Activated CD4-positive, alpha-beta T cell treated with anti-CD3 and anti-CD28 coated beads, Interleukin-2, Interleukin-6, amounts not matched to agents 100 ng/mL and 50 ng/mL, durations not matched to agents 16 hours and 8 hours (primary cell): ENCODE measurements at places on chromosomes 2 and 18.

- DNase-seq = no peak
Observed at GRCh38 chr2:65639156-65639864, 206.9 kb upstream of the SPRED2 start.

GRCh38 chr2:17388798-17389197 is 129.4 kb downstream of the RAD51AP2 start:
- DNase-seq = no peak

GRCh38 chr2:1782514-1782913 is 38.2 kb upstream of the PXDN start:
- no peak for DNase-seq

- no peak for DNase-seq
Observed at GRCh38 chr2:228575897-228576296, 394.4 kb upstream of the SPHKAP start.

DNA sequence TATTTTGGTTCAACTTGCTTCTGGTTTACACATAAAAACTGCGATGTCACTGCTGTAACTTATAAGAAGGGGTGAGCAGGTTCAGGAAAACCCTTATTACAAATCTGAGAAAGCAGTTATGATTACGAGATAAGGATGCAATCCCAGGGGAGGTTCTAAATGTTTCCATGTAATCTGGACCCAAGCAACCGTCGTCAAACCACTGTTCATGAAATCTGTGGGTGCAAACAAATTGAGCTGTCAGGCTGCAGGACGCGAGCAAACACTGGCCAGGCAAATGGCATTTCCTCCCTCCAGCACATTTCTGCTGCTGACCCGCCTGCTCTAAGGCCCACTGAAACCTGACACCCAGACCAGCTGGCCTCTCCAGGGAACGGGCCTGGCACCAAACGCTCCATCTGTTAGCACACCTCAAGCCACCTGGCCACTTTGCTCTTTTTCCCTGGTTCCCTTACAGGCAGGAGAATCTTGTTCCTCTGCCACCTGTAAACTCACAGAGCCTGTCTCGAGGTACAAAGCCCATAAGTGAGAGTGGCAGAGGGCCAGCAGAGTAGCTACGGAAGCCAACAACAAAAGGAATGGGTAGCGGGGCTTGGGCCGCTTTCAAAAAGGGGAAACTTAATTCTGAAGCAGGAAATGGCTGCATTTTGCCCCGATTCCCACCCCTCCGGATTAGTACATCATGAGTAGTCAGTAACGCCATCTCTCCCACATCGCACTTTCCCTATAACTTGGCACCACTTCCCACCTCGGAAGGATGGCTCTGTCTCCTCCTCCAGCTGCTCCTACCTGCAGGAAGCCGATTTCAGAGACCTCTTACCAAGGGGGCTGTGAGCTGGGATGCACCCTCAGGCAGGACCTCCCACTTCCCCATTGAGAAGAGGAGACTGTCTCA is 26.5 kb downstream of the CRACDL start:
- DNase-seq = peak; percentile 20

- DNase-seq = no peak
Observed at GRCh38 chr2:135227386-135227785, 175.3 kb downstream of the RAB3GAP1 start.

DNA sequence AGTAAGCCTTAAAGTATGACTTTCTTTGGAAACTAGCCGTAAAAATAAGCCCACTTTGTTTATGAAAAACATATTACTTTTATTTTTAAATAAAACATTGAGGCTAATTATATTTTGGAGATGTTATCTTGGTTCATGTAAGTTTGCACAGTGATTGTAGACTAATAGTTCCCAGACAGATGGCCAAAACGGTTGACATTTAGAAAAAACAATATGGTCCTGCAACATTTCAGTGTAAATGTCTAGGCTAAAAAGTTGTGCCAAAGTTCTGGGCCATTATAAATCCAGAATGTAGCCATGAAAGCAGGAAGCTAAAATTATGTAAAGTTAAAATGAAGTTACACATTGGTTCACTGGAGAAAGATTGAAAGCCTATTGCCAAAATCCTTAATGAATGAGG is 43.6 kb downstream of the SLC5A7 start:
- no peak for DNase-seq

DNA sequence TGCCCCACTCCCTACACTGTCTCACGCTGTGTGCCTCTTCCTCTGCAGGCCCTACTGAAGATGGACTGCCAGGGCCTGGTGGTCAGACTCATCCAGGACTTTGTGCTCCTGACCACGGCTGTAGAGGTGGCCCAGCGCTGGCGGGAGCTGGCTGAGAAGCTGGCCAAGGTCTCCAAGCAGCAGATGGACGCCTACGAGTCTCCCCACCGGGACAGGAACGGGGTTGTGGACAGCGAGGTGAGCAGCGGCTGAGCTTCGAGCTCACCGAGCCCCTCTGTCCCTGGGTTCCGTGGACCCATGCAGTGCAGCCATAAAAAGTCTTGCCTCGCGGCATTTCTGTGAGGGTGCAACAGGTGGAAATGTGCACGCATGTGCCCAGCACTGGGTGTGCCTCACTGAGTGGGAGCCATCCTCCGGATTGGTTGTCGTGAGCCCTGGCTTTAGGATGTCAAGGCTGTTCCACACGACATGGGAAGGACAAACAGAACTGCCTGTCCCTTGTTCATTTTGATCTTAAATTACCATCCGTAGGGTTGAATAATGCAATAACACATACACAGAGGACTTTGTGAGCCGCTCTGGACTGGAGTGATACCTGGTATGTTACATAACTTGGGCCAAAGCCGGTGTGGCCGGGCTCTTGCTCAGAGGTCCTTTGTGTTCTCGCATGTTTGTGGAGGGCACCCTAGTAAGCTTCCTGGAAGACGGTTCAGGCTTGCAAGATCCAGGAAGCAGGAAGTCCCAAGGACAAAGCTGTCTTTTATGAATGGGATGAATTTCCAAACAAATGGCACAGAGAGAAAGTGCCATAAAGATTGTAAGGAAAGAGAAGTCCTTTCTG is 100.9 kb downstream of the SH3BP4 start:
- no peak for DNase-seq

DNA sequence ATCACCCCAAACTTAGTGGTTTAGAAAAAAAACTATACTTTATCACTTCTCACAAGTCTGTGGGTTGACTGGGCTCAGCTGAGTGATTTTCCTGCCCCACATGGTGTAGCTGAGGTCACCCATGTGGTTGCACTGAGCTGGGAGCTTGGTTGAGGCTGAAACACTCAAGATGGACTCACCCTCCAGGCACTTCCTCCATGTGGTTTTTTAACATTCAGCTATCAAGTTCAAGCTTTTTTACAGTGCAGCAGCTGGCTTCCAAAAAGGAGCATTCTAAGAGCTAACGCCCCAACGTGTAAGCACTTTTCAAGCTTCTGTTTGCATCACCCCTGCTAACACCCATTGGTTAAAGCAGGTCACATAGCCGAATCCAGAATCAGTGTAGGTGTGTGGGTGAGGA is 105.9 kb upstream of the CREB1 start:
- DNase-seq = peak; percentile 66

- no peak for DNase-seq
Observed at GRCh38 chr18:12552879-12553242, 105.0 kb downstream of the SPIRE1 start.

DNA sequence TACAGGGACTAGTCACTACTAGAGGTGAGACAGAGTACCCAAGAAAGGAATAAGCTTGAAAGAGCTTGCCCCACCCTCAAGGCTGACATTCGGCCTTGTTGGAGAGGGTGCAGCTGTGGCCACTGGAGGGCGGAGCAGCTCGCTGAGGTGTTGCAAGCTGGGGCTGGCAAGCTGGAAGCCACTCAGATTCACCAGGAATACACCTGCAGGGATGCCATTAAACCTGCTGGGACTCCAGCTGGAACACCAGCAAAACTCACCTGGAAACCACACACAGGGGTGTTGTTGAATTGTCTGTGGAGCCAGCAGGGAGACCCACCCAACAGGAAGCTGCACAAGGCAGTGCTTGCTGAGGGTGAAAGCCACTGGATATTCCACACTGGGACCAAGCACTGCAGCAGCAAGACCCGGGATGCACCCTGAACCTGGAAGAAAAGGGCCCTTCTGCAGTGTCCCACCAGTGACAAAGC is 26.1 kb downstream of the KCTD18 start:
- peak; percentile 32 for DNase-seq

DNA sequence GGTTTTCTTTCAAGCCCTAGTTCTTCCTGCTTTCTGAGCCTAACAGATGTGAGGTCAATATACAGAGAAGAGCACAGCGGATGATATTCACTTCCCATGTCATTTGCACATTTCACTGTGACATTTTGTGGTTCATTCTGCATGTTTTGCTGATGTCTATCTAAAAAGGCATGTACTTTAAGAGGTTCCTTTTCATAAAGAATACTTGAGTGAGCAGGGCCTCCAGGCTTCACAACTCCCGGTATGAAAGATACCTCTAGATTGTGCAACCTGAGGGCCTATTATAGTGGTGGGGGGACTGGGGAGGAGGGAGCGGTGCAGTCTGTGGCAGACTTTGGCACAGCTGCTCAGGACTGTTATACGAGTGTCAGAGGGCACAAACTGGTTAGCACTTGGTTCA is 54.6 kb downstream of the CPO start:
- DNase-seq = no peak

GRCh38 chr2:33530690-33531548 is 54.5 kb downstream of the RASGRP3 start:
- no peak for DNase-seq

DNA sequence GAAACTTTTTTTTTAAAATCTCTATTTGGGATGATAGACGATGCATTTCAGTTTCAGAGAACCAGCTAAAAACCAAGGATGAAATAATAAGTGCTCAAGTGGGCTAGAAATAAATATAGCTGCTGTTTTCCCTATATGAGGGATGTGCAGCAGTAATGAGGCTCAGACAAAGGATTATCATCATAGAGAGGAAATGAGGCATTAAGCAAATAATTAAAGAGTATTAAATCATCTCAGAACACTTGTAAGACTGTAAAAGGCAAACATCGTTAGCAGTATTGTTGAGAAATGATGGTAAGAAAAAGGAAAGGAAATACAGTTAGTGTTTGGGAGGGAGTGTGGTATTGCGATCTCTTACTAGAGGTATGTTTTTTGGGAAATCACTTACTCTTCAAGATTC is 233.5 kb downstream of the TGIF1 start:
- no peak for DNase-seq

DNA sequence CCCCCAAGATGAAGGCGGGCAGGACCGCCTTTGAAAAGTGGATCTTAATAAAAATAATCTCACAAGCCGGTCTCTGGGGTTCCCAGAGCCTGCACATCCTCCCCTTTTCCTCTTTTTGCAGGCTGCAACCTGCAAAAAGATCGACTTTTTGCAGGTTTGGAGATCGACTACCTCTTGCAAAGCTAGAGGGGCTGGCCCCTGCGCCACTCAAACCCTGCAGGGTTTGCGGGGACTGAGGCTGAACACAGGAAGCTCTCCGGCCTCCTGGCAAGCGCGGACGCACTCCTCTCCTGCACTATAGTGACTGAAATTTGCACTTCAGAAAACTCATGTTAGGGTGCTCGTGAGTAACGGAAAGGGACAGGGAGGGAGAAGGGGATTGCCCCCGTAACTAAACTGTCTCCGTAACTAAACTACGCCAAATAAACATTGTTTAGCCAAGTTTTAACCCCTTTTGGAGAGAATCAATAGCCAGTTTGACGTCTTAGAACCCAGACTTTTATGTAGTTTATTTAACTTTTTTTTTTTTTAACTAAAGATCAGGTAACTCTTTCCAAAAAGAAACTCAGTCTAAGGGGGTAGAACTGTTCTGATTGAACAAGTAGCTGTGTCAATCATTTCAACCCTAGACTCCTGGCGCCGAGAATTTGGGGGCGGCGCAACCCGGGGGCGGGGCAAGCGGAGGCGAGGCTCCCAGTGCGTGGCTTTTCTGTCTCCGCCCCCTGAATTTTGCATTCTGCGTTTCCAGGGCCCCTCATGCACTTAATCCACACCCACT is 2.5 kb downstream of the IGFBP5 start:
- DNase-seq = peak; percentile 81

GRCh38 chr18:35141077-35141476 is 99.8 kb upstream of the ZNF397 start:
- DNase-seq = no peak

DNA sequence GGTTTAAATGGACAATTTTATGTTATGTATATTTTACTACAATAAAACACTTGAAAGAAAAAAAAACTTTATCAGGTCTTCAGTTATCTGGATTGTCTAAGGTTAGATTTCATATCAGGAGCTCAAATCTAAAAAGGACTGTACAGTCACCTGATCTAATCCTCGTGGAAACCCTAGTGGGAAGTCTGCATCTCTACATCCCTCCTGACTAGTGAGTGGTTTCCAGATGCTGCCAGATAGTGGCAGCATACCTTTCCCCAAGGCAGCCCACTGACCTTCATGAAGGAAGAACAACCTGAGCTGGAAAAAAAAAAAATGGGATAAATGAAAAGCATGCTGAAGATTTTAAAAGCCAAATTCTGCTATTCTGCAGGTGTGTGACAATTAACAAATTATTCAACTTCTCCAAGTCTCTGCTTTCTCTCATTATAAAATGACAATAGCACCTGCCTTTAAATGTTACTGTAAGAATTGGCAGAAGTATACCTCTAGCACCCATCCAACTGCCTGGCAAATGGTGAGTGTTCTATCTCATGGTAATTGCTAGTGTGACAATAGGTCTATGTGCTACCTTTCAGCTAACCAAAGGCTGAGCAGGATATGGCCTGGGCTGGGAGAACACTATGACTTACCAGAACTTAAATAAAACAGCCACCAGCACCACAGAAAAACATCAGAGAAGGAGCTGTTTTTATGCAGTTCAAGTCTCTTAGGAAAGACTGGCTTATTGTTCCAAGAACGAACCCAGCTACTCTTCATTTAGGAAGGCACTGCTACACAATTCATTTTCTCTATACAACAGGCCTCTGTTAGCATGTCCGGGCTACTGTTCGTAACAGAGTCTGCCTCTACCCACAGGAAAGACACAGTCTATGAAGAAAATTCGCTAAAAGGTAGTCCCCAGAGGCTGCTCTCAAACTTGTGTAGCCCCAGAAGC is 8.6 kb downstream of the CLASP1 start:
- no peak for DNase-seq

DNA sequence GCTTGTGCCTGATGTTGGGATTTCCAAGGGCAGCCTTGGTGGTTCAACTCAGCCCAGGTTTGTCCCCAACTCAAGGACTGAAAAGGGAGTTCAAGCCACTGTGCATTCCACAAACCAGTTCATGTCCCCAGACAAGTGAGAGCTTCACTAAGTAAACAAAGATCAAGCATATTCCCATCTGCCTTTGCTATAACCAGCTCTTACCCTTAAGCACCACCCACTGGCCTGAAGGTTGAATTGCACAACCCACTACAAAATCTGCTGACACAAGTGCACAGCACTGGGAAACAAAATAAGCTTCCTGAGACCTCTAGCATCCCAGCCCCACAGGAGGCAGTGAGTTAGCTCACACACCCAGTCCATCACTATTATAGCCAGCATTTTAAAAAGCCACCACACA is 516.7 kb downstream of the NR4A2 start:
- DNase-seq = peak; percentile 23

- DNase-seq = no peak
Observed at GRCh38 chr2:134819334-134819733, 19.1 kb upstream of the ACMSD start.

- DNase-seq = peak; percentile 52
Observed at GRCh38 chr2:219362524-219363164, 25.1 kb downstream of the DNPEP start.

GRCh38 chr18:25310045-25310444 is 41.9 kb downstream of the ZNF521 start:
- no peak for DNase-seq

- DNase-seq = no peak
Observed at GRCh38 chr2:15863089-15863488, 77.3 kb upstream of the MYCN start.

GRCh38 chr2:119212139-119212800 is 11.4 kb upstream of the STEAP3 start:
- DNase-seq = no peak
